ENCODE measurements at places on chromosomes 7 and 10.

GRCh38 chr7:43470110-43470509 lies 112.8 kb upstream of the STK17A start:
- no peak for DNase-seq

GRCh38 chr7:37510043-37510634 lies 61.5 kb upstream of the ELMO1 start:
- DNase-seq = peak; percentile 9

GRCh38 chr7:104267701-104268368 lies 60.0 kb upstream of the ORC5 start:
- no peak for DNase-seq

GRCh38 chr10:129949891-129950291 lies 14.2 kb downstream of the EBF3 start:
- DNase-seq = no peak

DNA sequence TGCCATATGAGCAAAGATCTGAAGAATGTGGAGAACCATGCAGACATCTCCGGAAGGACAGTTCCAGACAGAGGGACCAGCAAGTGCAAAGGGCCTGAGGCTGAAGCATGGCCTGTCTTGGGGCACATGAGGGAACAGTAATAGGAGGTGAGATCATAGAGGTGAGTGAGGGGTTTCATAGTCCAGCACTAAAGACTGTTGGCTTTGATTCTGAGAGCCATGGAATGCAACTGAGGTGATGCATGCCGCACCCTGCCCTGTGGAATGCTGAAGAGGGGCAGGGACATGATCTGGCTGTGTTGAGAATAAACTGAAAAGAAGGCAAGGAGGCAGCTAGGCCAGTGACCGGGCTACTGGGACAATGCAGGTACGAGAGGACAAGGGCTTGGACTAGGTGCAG lies 253.1 kb upstream of the KLF14 start:
- DNase-seq = no peak

DNA sequence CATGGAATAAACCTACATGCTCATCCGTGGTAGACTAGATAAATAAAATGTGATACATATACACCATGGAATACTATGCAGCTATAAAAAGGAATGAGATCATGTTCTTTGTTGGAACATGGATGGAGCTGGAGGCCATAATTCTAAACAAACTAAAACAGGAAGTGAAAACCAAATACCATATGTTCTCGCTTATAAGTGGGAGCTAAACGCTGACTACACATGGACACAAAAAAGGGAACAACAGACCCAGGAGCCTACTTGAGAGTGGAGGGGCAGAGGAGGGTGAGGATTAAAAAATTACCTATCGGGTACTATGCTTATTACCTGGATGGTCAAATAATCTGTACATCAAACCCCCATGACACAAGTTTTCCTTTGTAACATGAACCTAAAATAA lies 68.7 kb upstream of the SEC61G start:
- no peak for DNase-seq

DNA sequence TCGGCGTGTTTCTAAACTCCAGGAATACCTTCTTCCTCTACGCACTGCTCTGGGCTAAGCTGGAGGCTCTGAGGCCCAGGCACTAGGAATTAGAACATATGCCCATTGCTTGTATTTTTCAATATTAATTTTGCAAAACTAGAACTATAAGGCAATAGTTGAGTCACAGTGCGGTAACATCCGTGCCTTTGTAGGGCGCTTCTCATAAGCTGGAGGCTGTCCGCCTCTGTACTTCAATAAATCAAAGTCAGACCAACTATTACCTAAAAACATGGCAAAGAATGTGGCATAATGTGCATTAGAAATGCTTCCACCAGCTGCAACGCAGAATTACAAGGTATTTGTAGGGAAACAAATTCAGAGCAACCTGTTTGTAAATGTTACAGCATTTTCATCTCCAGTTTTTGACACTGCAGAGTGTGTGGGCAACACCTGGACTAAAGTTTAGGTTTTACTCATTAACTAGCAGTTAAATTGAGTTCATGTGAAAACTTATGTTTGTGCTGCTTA lies 440 bp upstream of the MINDY3 start:
- no peak for DNase-seq

GRCh38 chr7:8724080-8724718 lies 290.8 kb downstream of the NXPH1 start:
- peak; percentile 8 for DNase-seq

- DNase-seq = no peak
Measured at GRCh38 chr10:63585041-63585440, 63.8 kb downstream of the REEP3 start.

GRCh38 chr7:105024734-105025133 lies 10.7 kb downstream of the KMT2E start:
- DNase-seq = no peak

GRCh38 chr10:2920168-2920567 lies 147.2 kb upstream of the PFKP start:
- DNase-seq = no peak

DNA sequence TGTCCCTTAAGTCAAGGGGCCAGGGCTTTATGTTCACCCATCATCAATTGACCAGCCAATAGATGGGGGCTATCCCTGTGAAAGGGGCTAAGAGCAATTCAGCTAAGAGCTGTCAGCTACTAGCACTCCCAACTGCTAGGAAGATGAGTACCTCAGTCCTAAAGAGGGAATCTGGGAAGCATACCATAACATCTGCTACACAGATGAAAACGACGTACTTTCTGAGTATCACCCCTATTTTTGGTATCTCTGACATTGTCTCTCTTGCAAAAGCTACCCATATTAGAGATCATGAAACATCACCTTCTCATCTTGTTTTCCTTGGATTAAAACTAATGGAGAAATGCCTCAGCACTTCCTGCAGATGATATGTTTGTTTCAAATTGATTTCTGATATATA lies 7.5 kb upstream of the SMNDC1 start:
- DNase-seq = no peak

- no peak for DNase-seq
Measured at GRCh38 chr7:84654273-84654672, 459.7 kb upstream of the SEMA3A start.

- no peak for DNase-seq
Measured at GRCh38 chr10:117677890-117678500, 135.4 kb downstream of the EMX2 start.

DNA sequence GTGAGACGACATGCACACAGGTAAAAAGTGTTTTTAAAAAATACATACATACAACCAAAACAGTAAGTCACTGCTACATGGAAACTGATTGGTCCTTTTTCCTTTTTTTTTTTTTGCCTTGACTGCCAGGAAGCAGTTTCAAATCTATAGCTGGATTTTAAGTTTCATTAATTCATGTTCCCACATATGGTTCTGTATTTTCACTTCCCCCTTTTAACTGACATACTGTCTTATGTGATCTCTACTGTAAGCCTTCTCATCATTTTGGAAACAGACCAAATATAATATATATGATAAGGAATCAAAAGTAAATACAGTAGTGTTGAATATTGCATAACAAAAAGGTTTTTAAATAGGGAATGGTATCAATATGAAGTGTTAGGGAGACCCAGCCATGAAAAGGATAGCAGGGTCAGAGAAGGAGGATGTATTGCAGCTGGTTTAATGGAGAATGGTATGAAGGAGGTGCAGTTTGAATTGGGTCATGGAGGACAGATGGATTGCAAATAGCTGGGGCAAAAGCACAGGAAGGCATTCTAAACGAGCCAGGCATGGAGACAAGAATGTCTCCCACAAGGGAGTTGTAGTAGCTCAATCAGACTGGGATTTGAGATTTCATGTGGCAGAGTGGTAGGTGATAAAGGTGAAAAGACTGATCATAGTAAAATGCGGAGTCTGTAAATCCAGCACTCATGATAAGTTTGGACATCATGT lies 5.4 kb downstream of the CAV1 start:
- DNase-seq = no peak

DNA sequence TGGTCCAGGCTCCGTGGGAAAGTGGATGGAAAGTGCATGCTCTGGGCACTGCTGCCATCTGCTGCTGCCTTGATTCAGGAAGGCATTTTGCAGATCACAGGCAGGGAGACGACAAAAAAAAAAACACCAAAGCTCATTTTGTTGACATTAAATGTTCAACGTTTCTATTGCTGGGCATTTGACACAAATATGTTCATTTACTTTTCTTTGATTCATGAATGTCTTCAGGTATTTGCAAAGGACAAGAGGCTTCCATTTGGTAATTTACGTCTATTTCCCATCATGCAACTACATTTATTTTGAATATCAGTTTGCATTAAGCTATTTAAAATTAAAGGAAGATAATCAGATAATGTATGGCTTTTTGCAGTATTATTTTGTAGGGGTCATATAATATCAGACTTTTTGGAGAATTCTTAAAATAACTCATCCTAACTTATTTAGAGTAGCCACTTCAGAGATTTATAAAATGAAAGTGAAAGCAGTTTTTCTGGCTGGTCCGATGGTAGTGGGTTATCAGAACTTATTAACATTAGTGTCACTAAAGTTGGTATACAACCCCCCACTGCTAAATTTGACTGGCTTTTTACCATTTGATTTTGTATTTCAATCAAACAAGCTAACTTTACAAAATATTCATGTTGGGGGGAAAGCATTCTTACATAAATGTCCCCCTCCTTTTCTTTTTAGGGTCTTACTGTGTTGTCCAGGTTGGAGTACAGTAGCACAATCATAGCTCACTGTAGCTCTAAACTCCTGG lies 65.3 kb downstream of the PDIA4 start:
- DNase-seq = peak; percentile 59

DNA sequence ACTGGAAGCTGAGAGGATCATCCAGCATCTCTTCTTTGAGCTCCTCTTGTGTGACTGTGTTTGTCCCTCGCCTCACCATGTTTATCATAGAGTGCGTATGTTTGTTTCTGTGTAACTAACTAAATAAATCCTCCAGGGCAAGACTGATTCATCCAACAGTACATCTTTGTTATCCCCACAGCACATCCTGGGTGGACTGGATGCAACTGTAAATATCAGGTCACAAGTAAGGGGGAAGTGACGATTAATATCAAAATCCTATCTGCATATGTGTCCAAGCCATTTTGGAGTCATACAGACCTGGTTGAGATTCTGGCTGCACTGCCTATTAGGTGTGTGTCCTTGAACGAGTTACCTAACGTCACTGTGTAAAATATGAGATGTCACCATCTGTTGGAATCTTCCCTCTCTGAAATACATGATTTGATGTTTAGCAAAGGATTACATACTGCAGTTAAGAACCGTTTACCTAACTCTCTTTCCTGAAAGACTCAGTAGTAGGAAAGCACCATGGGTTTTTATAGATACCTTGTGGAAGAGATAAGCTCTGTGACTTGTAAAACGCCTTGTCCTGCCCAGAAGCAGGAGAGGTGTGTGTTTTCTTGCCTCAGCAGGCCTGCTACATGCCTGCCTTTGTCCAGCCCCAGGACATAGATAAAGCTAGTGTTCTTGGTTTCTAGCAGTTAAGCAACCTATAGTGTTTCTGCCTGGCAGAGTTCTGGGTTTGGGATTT lies 25.8 kb downstream of the WBP1L start:
- DNase-seq = no peak

DNA sequence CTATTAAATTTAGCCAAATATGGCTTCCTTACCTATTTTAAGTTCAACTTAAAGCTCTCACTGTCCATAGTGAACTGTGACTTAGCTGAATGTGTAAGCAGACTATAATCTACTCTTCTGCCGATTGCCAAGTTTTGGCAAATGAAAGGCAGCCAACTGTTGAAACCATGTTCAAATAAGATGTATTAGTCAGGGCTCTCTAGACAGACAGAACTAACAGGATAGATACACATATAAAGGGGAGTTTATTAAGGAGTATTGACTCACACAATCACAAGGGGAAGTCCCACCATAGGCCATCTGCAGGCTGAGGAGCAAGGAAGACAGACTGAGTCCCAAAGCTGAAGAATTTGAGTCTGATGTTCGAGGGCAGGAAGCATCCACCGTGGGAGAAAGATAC lies 837.7 kb upstream of the AUTS2 start:
- DNase-seq = no peak

- no peak for DNase-seq
Measured at GRCh38 chr7:142927085-142927745, 6.3 kb downstream of the TRPV5 start.

DNA sequence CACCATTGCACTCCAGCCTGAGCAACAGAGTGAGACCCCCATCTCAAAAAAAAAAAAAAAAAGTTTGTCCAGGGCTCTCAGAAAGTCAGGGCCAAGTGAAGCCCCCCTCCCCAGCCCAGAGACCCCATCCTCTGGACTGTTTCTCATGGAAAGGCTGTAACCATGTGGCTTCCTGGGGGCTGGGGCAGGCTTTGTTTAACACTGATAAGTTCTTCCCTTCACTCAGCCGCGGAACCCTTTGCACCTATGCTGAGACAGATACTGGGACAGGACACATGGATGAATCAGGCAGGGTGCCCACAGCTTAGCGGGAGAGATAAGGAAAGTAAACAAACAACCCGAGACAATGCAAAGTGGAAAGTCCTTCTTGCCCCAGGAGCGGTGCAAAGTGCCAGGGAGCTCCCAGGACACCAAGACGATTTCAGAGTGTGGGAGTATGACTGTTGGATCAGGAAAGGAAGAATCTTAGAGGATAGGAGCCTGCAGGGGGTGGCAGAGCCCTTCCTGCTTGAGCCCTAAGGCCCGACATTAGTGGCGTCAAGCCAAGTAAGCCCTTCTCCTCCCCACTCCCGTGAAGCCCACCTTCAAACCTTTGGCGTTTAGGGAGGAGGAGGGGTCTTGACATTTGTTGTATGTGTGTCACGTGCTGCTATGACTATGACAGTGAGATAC lies 11.6 kb downstream of the MLXIPL start:
- no peak for DNase-seq

- no peak for DNase-seq
Measured at GRCh38 chr10:61747307-61747706, 84.6 kb downstream of the CABCOCO1 start.

DNA sequence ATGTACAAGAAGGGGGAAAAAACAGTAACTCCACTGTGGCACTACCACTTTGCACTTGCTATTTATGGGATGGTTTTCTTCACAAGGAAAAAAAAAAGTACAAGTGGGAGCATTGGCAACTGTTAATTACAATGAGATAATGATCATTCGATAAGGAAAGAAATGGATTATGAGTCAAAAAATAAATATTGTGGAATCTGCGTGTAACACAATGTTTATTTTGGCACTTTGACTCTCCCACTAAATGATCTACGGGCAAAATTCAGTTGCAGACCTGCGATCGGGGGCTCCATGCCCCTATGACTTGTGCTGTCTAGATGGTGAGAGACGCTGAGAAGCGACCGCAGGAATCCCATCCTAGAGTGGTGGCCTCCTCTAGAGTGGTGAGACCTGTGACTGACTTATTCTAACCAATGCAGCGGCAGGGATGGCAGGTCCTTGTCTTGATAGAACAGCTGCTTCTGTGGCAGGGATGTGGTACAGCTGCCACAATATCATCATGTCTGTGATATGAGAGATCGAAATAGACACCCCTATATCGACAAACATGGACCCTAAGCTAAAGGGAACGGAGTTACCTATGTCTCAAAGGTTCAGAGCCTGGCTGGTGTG lies 345.0 kb upstream of the KLF6 start:
- DNase-seq = no peak

- no peak for DNase-seq
Measured at GRCh38 chr7:42770114-42770513, 141.8 kb downstream of the C7orf25 start.

DNA sequence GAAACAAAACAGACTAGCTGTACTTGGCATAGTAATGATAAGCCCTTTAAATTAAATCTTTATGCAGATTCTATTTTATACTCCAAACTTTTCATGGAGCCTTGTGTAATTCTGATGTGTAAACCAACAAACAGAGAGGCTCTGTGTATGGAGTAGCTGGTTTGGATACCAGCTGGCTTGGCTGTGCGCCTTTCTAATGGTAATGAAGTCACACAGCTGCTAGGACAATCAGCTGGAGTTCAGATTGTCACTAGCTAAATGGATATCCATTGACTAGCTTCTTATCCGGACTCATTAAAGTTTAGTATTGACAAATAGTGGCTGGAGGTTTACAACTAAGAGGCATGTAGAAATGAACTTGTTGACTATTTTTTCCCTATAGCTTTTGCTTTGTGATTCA lies 398.4 kb downstream of the DGKB start:
- no peak for DNase-seq

Data from stimulated activated naive CD8-positive, alpha-beta T cell treated with anti-CD3 and anti-CD28 coated beads, Interleukin-15, amount 100 ng/mL, for 72 hours (primary cell).